ENCODE measurements at places on chromosomes 11 and 22.
A peak's percentile ranks its signal among the peaks of the same experiment; 100 is the strongest.

GRCh38 chr22:43681731-43682360 lies 130.3 kb downstream of the EFCAB6 start:
- DNase-seq, result no peak

- no peak for DNase-seq
Measured at GRCh38 chr11:19422276-19422675, 181.5 kb upstream of the E2F8 start.

DNA sequence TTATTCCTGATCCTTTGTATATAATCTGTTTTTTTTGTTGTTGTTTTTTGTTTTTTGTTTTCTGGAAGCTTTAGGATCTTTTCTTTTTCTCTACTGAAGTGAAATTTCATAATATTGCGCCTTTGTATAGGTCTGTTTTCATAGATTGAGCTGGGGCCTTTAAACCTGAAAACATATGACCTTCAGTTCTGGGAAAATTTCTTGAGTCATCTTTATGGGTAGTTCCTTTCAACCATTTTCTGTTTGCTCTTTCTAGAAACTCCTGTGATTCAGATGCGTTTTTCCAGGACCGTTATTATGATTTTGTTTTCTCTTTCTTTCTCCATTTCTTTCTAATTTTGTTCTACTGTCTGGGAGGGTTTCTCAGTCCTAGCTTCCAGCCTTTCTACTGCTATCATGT lies 43.7 kb downstream of the BSX start:
- DNase-seq, result no peak

GRCh38 chr11:41989823-41990380 lies 530.5 kb upstream of the LRRC4C start:
- DNase-seq, result no peak

DNA sequence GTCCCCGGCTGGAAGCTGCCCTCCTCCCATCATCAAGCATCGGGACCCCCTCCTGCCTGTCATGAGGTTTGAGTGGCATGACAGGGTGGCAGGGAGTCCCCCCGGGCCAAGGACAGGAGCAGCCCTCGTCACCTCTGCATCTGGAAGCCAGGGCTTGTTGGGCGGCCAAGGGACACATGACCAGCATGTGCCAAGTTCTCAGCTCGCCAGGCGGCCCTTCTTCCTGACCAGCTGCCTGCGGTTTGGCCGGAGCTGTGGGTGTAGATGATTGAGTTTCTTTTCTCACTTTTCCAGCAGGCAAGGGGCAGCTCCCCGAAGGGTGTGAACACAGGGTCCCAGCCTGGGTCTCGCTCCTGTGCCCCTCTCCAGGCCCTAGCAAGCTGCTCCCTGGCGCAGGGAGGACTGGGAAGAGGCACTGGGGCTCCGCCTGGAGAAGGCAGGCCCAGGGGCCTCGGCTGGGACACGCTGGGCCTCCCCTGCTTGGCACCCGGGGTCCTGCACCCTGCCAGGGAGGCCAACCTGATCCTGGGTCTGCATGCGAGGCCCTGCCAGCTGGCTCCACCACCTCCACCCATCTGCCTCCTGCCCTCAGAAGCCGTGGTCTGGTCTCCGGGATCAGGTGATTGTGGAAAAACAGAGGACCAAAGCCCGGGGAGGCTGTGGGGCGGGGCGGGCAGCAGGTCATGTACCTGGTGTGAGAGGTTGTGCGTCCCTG lies 13.4 kb downstream of the ARHGAP8 start:
- peak; percentile 66 for DNase-seq

DNA sequence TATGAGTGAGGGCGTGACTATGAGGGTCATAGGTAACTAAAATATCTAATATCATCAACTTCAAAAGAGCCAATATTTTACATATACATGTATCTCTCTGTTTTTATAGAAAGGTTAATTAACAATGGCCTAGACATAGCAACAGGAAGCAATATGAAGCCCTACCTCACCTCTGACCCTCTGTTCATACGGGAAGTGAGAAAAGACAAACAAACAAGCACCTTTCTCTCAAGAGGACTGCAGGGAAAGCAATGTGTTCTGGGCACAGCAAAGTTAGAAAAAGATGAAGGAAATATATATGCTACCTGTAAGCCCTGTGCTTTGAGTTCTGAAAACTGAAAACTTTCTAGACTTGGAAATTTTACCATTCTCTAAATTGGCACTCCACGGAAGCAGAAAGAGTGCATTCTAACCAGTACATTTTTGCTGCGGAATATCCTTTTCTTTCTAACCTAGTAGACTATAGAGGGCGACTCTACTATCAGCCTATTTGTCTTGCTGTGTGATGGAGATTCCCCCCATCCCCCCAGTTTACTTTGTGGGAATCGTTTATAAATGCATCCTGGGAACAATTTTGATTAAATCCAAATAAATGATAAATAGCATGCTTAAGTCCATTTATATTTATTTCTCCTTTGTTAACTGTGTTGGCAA lies 830.4 kb upstream of the FAT3 start:
- DNase-seq, result no peak

GRCh38 chr11:104652996-104653395 lies 245.3 kb downstream of the CASP12 start:
- no peak for DNase-seq

GRCh38 chr11:132941024-132941646 lies 591.2 kb downstream of the OPCML start:
- DNase-seq, result no peak

DNA sequence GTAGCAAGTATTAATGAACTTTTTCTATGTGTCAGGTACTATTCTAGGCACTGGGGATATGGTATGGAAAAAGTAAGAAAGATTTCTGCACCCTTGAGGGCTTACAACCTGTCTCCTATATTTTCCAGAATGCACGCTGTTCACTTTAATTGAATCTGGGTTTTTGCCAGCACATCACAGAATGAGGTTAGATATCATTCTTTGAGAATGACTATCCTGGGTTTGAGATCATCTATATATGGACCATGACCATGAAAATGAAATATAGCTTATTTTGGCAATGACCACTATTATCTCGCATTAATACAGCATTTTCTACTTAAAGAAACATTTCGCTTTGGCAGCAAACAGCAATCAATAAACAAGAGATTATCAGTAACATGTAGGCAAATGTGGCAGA lies 46.9 kb downstream of the C11orf71 start:
- no peak for DNase-seq

- DNase-seq, result no peak
Measured at GRCh38 chr11:102396708-102397563, 49.9 kb downstream of the BIRC2 start.

DNA sequence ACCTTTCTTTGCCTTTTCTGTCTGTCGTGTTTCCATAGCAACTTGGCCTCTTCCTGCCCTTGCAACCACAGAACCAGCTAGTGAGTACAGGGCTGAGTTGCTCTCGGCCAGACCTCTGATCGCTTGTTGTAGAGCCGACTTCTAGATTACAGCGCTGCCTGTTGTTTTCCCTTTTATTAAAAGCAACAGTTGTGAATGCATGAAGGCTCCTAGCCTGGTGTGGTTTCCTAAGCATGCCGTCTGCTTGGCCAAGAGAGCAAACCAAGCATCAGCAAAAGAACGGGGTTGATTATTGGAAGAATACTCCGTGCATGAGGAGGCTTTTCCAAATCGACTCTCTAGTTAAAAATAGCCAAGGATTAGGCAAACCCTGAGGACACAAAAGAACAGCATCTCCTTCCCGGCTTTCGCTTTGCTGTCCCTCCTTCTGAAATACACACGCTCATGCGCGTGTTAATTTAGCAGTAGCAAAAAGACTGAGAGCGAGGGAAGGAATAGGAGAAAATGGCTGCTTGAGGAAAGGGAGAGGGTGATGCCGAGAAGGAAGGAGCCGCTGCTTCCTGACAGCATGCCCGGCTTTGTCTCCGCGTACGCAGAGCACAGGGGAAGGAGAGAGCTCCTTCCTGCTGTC lies 71.5 kb upstream of the TTC12 start:
- DNase-seq, result no peak

- no peak for DNase-seq
Measured at GRCh38 chr11:95301474-95301873, 70.5 kb upstream of the SESN3 start.

GRCh38 chr22:30267382-30268302 lies 991 bp upstream of the OSM start:
- DNase-seq, result no peak

GRCh38 chr11:12618743-12619540 lies 55.3 kb upstream of the TEAD1 start:
- no peak for DNase-seq

GRCh38 chr11:128232588-128232987 lies 354.8 kb downstream of the ETS1 start:
- no peak for DNase-seq

GRCh38 chr22:25182131-25183110 lies 17.2 kb upstream of the CRYBB3 start:
- peak; percentile 61 for DNase-seq

- no peak for DNase-seq
Measured at GRCh38 chr11:57390535-57390934, at the start of gene PRG2. PRG2 (minus strand) TSS chr11:57390650; CDS start chr11:57389944, 706 bp downstream.

- no peak for DNase-seq
Measured at GRCh38 chr11:94656968-94657367, 89.8 kb downstream of the PIWIL4 start.

DNA sequence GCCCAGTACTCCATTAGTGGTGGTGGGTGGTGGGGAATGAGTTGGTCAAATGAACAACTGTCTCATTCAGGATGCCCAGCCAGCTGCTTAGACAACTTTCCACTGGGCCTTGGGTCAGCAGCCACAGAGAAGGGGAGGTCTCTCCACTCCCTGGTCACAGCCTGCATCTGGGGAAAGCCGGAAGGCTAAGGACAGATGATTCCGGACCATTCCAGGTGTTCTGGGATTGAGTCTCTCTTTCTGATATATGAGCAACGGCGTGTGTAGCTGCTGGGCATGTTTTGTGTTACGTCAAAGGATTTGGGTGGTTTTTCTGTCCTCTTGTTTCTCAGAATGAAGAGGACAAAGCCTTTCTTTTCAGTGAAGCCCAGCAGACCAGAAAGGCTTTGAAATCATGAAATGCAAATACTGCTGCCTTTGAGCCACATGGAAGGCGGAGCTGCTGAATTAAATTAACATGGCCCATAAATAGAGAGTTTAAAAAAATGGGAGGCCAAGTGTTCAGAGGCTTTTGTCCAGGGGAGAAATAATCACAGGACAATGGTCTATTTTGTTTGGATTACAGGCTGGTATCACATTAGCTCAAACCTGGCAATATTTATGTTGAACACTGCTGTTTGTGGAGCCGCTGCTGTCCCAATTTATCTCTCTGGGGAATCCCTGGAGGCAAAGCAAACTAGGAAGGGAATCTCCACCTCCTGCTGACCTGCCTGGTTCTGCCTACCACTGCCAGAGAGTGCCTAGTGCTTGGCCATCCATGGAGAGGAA lies 234.4 kb upstream of the E2F8 start:
- DNase-seq, result no peak

GRCh38 chr22:46727813-46728364 lies 10.2 kb downstream of the CERK start:
- DNase-seq, result no peak

DNA sequence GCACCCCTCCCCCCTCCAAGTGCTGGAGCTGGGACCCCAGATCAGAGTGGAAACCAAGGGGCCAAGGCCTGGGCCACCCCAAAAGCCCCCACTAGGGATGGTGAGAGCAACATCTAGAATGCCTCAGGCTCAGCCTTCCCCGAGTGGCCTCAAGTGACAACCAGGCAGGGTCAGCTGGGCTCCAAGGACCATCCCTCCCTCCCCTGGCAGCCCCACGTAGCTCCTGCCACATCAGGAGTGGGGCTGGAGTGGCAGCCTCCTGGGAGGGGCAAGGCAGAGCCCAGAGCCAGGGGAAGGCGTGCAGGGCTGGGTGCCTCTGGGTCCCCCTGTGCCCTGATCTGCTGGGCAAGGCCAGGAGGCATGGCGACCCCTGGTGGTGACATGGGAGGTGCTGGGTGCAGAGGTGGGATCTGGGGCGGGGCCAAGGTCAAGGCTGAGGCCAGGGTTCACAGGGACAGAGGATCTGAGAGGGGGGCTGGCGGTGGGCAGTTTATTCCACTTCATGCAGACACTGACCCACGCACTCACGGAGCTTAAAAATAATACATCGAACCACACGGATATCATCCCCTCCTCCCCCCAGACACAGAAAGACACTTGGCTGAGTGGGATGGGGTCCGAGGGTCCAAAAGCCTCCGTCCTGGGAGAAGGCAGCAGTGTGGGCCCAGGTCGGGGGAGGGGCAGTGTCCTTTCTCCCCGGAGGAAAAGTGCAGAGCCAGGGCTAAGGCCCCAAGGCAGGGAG lies 15.8 kb upstream of the EHD1 start:
- peak; percentile 87 for DNase-seq

- DNase-seq, result no peak
Measured at GRCh38 chr11:28105869-28106268, 2.1 kb downstream of the KIF18A start.

- no peak for DNase-seq
Measured at GRCh38 chr11:102345904-102346303, 1.1 kb upstream of the BIRC2 start.

DNA sequence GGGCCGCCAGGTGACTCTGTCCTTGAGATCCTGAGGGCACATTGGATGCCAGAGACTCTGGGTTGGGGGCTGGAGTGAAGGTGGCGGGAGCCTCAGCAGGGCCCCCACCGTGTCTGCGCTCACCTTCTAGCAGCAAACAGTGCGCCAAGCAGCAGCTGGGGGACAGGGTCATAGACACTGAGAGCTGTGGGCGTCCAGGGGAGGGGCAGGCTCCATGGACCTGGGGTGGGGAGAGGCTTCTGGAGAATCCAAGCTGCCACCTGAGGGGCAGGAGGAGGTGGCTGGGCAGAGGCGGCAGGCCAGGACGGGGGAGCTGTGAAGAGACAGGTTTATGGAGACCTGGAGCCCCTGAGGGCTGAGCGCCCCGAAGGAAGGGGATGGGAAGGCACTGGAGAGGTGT lies 8.0 kb downstream of the PHRF1 start:
- no peak for DNase-seq

DNA sequence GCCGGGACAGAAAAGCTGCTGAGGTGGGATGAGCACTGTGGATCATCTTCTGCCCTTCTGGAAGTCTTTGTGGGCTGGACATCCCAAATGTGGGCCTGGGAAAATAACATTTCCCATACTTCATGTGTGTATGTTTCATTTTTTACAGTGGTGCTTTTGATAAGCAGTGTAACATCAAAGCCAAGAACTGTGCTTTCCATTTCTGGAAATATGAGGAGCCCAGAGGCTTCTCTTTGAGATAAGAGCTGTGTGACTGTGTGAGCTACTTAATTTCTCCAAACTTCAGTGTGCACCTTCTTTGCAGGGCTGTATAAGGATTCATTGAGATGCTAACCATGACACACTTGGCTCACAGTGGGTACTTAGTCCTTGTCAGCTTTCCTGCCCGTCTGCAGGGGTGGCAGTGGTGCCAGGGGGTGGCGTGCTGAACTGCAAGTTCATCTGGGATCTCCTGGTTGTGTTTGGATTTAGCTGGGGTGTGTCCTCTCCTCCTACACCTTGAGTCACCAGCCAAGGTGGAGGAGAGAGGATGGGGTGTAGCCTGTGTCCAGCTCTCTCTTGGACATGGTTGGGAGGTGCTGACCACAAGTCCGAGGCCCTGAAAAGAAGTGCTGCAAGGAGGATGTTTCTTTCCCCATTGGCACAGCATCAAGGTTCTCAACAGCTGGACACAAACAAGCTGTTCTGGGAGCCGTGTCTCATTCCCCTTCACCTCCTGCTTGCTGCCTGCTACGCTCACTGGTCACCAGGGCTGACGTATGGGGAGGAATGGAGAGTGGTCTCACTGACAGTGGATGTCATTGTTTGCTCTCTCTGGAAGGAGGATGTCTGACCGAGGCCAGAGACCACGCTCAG lies 139.4 kb downstream of the TEAD1 start:
- DNase-seq, result peak; percentile 45

- no peak for DNase-seq
Measured at GRCh38 chr11:101442171-101442570, 141.6 kb downstream of the TRPC6 start.
